ENCODE measurements at places on chromosomes 3 and 15.

GRCh38 chr3:186339180-186339918 lies 22.7 kb downstream of the DGKG start:
- DNase-seq, result no peak

- DNase-seq, result no peak
These were observed 114.3 kb upstream of the ARHGEF3 start for GRCh38 chr3:56915966-56916586.

DNA sequence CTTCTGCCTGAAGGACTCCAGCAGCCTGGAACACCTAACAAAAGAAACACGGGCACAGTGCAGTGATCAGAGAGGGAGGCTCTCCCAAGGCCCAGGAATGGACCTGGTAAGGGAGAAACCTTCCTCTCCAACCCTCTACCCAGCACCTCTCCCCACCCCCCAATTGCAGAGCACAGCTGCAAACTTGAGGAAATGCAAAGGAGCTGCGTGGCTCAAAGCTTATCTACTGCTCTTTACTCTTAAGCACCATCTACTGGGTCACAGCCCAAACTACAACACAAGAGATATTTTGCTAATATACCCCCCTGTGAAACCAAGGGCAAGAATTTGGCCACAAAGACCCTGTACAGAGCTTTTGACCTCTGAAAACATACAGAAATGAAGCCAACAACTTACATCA lies 328.3 kb downstream of the OXSM start:
- DNase-seq, result no peak

DNA sequence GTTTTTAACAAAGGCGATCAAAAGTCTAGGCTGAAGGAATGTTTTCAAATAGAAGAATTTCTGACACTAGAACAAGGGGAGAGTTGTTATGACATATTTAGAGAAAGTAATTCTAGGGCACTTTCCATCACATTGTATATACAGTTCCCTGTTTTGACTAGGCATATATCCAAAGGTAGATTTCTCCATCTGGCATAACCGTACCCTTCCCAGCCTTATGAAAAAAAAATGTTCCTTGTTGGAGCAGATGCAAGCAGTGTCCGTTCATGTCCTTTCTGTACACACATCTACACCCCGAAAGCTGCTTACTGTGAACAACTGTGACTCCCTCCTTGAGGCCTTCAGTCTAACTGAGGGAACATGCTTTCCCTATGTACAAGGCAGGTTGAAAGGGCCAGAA lies 271.7 kb upstream of the GBE1 start:
- DNase-seq, result no peak

DNA sequence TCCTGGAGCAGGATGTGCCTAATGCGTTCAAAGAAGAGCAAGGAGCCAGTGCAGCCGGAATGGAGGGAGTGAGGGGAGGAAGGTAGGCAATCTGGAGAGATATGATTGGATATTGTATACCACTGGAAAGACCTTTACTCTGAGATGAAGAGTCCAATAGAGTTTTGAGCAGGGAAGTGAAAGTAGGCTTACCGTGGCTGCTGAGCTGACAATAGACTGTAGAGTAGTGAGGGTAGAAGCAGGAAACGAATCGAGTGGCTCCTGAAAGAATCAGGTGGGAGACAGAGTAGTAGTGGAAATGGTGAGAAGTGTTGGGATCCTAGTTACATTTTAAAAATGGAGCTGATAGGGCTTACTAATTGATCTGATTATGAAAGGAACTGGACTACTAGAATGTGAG lies 51.8 kb upstream of the NUDT16 start:
- no peak for DNase-seq

- DNase-seq, result no peak
These were observed 77.9 kb upstream of the C2CD4B start for GRCh38 chr15:62242999-62243398.

Data from right renal pelvis (tissue), 4 donors.